Smooth muscle cell of bladder (primary cell): ENCODE measurements at places on chromosomes 5 and 9. TPM values are rescaled to one million over a fixed set of nuclear protein-coding genes. Genes with fewer than 3 reads are reported as not detected.

The FAXDC2 gene
- 5.1 and 6.0 TPM in 2 replicates for total RNA-seq

The TRIM32 gene
- total RNA-seq: 13.2 and 22.2 TPM in 2 replicates

The GABRA6 gene
- total RNA-seq: not detected in 2 replicates

The C5orf58 gene
- not detected in 2 replicates for total RNA-seq

The FAM114A2 gene
- total RNA-seq: 24.9 and 30.2 TPM in 2 replicates

The FOCAD gene
- total RNA-seq: 71.5 and 77.1 TPM in 2 replicates

The HAVCR2 gene
- under 0.01 and 0.09 TPM in 2 replicates for total RNA-seq

The GLDC gene
- total RNA-seq: 1.4 TPM in 1 of 2 replicates, not detected in the other

The INSL6 gene
- total RNA-seq: not detected in 2 replicates

The CAMK4 gene
- total RNA-seq: 2.4 and 2.9 TPM in 2 replicates

The IRX4 gene
- total RNA-seq: not detected in 2 replicates

The BRD3OS gene
- 8.5 and 13.8 TPM in 2 replicates for total RNA-seq

The PCDHGB5 gene
- 15.9 and 19.9 TPM in 2 replicates for total RNA-seq

The ZNF354C gene
- 6.7 and 7.7 TPM in 2 replicates for total RNA-seq

The EMB gene
- total RNA-seq: 2.1 and 2.3 TPM in 2 replicates

The FOXD4L4 gene
- total RNA-seq: 0.14 and 0.18 TPM in 2 replicates

The SYK gene
- under 0.01 TPM in 2 replicates for total RNA-seq

The TSPAN17 gene
- 27.8 and 32.0 TPM in 2 replicates for total RNA-seq

The PCYOX1L gene
- total RNA-seq: 6.5 and 9.1 TPM in 2 replicates

The LHX6 gene
- total RNA-seq: not detected in 2 replicates

The IFNB1 gene
- not detected in 2 replicates for total RNA-seq

The KLF4 gene
- 16.5 and 16.8 TPM in 2 replicates for total RNA-seq

The PTGR1 gene
- 115 and 157 TPM in 2 replicates for total RNA-seq

The SLC12A2 gene
- 15.2 and 25.0 TPM in 2 replicates for total RNA-seq

The CCL28 gene
- 0.43 and 1.5 TPM in 2 replicates for total RNA-seq

The PDZD2 gene
- 0.43 and 0.46 TPM in 2 replicates for total RNA-seq

The ADRB2 gene
- total RNA-seq: under 0.01 and 0.09 TPM in 2 replicates

The LMX1B gene
- not detected in 2 replicates for total RNA-seq

The CCDC171 gene
- 1.7 and 2.3 TPM in 2 replicates for total RNA-seq

The VCAN gene
- 452 and 607 TPM in 2 replicates for total RNA-seq

The HMMR gene
- 4.2 and 5.5 TPM in 2 replicates for total RNA-seq

The PCDHB5 gene
- total RNA-seq: 0.57 and 1.4 TPM in 2 replicates

The PAXX gene
- 6.6 and 7.5 TPM in 2 replicates for total RNA-seq

The DMGDH gene
- 2.3 and 2.7 TPM in 2 replicates for total RNA-seq

The DMRTA1 gene
- total RNA-seq: 0.14 and 0.28 TPM in 2 replicates

The COL23A1 gene
- under 0.01 TPM in 1 of 2 replicates, not detected in the other for total RNA-seq

The SLCO6A1 gene
- total RNA-seq: not detected in 2 replicates

The SLC6A3 gene
- under 0.01 TPM in 1 of 2 replicates, not detected in the other for total RNA-seq

The ZFP37 gene
- total RNA-seq: 2.3 and 2.4 TPM in 2 replicates

The PCDHA1 gene
- total RNA-seq: under 0.01 TPM in 2 replicates

The SOWAHA gene
- not detected in 2 replicates for total RNA-seq

The TAF11L5 gene
- total RNA-seq: not detected in 2 replicates

The RGMB gene
- 17.9 and 30.3 TPM in 2 replicates for total RNA-seq
